ENCODE measurements at places on chromosomes 7 and 10.

GRCh38 chr7:84629640-84630318 is 435.2 kb upstream of the SEMA3A start:
- no peak for DNase-seq

DNA sequence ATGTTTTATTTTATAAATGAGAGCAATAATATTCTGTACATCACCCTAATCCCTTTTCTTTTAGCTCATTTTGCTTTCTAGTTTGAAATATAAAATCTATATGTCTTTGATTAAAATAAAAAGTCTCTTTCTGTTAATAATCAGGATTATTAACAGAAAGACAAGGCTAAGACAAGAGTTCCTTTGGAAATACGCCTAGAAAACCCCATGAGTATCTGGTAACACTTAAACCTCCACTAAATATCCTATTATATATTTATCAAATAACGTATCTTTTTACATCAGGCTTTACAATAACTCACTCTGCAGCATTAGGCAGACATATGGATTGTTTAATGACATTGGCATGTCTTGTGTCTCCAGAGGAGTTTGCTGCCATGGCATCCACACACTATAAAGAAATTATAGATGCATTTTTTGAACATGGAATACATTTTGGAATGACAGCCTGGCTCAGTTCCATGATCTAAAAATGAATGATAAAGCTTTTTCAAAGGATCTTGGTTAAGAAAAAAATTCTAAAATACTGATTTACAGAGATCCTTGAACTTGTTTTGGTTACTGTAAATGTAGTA is 98.7 kb downstream of the TMEM26 start:
- no peak for DNase-seq

GRCh38 chr7:30596721-30597120 is 2.0 kb downstream of the GARS1 start:
- no peak for DNase-seq

DNA sequence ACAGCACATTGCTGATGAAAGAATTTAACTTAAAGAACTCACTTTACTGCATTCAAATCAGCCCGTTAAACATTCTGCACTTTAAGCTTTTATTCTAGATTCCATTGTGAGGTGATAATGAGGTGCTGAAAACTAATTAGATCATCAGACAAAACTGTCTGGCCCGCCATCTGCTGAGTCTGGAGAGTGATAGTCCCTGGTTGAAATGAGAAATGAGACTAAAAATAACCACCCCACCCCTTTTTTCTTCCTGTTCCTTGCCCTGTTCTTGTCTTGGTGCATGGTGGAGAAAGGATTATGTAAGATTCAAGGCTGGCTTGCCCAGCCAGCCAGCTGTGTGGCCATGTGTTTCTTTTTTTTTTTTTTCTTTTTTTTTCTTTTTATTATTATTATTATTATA is 277.0 kb upstream of the COBL start:
- DNase-seq, result no peak

DNA sequence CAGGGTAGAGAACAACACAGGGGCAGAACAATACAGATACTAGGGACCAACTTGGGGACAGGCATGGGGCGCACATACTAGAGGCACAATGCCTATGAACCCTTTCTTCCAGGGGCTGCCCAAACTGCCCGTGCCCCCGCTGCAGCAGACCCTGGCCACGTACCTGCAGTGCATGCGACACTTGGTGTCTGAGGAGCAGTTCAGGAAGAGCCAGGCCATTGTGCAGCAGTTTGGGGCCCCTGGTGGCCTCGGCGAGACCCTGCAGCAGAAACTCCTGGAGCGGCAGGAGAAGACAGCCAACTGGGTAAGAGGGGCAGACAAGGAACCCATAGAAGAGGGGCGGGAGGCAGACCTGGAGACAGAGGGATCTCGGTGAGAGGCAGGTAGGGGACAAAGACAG is 5.8 kb downstream of the CHAT start:
- no peak for DNase-seq

GRCh38 chr7:20747001-20747400 is 39.7 kb downstream of the SP8 start:
- DNase-seq, result no peak

- DNase-seq, result peak; percentile 47
Measured at GRCh38 chr7:18495412-18496340, at the start of gene HDAC9. Gene HDAC9, plus strand, starts transcription at chr7:18495749. Its CDS starts 554 bp downstream, at chr7:18496303.

GRCh38 chr10:14548474-14548873 is 217.8 kb upstream of the FRMD4A start:
- DNase-seq, result no peak

GRCh38 chr7:29410996-29411395 is 152.6 kb upstream of the PRR15 start:
- no peak for DNase-seq

DNA sequence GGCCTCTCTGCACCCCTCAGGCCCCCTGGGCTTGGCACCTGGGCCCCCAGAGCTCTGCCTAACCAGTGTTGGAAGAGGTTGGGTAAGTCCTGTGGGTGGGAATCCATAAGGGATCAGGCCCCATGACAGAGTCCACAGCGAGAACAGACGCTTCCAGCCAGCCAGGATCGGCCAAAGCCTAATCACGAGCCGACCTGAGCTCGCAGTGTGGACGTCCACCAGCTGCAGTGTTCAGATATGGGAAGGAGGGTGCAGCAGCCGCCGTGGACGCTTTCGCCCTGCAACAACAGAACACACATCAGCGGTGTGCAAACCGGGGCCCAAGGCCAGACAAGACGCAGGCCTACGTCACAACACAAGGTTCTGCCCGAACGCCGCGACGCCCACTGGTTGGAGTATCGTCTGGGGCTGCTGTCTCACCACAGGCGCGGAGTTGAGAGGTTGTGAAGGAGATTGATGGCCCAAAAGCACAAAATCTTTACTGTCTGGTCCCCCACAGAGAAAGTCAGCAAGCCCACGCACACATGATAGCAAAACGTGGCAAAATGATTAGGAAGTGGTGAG is 102.1 kb downstream of the FOXL3 start:
- no peak for DNase-seq

DNA sequence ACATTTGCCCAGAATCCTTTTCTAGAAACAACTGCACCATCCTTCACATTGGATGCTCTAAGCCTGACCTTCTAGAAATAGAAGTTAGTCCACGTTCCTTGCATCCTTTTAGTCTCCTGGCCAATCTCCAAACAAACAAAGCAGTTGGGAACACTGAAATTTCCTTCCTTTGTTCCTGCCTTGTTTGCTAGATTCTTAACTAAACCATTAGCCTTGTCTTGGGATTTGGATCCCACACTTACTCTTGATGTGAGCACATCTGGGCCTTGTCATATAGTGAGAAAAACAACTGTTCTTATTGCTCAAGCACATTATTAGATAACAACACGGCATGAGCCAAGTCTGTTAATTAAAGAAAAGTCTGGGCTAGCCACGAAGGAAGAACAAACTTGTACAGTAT is 319.3 kb upstream of the GHITM start:
- DNase-seq, result no peak

DNA sequence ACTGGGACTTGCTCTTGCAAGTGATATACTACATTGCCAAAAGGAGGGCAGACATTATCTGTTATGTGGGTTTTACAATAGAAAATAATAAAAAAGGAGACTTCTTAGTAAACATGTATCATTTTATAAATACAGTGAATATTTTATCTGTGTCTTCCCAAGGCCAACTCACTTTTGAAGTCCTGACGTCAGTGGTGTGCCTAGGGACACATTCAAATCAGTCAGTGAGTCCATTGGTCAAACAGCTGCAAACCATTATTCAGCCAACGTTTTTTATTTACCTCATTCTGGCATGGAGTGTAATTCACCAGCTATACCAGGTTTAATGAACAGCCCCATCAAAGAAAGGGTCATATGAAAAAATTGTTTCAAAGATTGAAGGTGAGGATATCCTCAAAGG is 263.7 kb downstream of the IPMK start:
- DNase-seq, result no peak

DNA sequence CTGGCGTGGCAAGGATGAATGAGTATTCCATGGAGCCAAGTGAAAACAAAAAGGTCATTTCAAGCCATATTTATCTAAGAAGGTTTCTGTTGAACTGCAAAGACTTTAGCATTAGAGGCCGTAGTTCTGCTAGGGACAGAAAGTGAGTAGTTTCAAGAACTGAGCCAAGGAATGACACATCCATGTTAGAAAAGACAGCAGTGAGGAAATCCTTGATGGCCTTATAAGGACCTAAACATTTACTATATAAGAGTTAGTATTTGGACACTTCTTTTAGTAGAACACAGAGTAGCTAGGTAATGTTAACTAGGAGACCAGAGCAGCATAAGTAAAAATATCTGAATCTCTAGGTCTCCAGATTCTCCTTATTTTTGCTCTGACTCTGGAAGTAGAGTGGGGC is 329.8 kb upstream of the SEMA3D start:
- no peak for DNase-seq

DNA sequence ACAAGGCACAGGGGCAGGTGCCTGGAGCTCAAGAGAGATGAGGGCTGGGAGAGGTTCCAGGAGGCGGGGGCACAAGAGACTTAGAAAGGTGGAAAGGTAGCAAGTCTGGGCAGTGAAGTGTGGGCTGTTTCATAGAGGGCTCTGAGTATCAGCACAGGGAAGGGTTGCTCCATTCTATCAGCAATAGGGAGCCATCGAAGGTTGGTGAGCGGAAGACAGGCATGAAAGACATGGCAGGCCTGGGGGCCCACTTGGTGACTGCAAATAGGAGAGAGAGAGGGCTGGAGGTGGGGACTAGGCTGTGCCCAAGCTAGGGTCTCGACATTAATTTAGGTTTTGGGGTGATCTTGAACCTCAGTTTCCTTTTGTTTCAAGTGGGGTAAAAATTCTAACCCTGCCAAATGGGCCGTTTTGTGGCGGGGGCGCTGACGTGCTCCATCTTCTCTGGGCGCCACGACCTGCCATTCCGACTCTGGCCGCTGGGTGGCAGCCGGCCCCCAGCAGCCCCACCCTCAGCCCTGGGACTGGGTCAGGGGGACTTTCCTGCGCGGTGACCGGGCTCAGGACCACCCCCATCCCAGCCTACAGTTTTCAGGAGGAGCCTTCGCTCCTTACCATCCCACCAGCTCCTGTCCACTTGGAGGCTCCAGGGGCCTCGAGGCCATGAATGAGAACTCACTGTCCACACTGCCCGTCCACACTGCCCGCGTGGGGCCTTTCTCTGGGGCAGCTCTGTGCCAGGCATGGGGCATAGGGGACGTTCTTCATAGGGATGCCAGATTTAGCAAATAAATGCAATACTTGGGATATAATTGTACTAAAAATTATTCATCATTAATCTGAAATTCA is 37.2 kb upstream of the PCBD1 start:
- peak; percentile 67 for DNase-seq

DNA sequence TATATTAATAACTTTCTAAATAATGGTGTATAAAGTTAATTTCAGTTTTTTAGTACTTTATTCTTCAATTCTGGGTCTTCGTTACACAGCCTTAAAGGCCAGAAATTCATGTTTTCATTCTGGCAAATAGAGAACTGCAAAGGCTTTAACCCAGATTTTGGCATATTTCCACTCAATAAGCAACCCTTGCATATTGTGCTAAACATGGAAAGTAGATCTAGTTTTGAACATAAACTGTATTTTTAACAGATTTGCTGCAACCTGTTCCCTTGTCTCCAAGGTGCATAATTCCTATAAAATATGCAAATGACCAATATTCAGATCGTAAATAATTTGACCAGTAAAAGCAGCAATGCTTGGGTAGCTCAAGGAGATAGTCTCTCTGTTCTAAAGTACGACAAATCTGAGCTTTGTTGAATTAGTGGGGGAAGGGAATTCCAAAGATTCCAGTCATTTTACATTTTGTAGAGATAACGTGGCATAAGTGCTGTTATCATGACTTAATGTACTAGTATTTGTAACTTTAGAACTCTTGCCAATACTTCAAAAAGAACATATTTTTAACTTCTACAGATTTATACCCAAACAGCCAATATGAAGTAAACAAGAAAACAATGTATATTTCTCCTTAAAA is 46.4 kb upstream of the RSBN1L start:
- no peak for DNase-seq

DNA sequence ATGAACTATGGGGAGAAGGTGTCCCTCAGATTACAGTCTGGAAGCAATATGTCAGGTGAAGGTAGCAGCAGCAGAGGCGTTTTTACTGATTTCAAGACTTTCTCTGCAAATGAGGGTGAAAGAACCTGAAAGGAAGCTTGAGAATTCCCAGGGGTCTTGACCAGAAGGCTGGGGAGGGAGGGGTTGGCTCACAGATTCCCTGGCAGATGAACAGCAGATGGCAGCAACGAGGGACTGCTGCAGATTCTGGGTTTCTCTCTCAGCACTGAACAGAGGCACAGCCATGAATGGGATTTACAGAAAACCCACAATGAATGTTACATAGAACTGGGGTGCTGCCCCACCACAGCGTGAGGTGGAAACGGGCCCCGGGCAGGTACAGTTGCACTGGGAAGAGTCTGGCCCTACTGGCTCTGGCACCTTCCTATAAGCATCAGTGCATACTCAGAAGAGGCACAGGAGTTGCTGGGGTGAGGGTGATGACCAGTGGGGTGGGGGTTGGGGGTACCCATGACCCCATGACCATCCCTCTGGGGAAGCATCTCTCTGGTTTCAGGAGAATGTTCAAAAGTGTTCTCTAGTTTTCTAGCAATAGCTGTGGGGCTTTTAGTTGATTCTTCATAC is 317.8 kb downstream of the SH2D4B start:
- DNase-seq, result peak; percentile 41

GRCh38 chr10:126499744-126500143 is 111.5 kb upstream of the ADAM12 start:
- DNase-seq, result no peak

DNA sequence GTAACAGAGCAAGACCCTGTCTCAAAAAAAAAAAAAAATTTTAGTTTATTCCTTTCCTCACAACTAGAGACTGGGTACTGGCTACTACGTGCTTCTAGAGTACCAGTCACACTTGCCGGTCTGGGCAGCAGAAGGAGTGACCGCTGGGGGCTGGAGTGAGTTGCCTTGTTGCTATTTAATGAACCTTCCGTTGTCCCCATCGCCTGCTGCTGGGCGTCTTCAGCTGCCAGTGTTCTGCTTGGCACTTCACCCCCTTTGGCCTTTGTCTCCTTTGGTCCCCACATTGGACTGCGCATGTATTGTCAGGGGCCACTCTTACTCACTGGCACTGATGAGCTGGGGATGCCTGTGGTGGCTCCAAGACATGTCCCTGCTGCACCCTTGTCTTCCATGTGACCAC is 110.6 kb downstream of the CLEC2L start:
- no peak for DNase-seq

DNA sequence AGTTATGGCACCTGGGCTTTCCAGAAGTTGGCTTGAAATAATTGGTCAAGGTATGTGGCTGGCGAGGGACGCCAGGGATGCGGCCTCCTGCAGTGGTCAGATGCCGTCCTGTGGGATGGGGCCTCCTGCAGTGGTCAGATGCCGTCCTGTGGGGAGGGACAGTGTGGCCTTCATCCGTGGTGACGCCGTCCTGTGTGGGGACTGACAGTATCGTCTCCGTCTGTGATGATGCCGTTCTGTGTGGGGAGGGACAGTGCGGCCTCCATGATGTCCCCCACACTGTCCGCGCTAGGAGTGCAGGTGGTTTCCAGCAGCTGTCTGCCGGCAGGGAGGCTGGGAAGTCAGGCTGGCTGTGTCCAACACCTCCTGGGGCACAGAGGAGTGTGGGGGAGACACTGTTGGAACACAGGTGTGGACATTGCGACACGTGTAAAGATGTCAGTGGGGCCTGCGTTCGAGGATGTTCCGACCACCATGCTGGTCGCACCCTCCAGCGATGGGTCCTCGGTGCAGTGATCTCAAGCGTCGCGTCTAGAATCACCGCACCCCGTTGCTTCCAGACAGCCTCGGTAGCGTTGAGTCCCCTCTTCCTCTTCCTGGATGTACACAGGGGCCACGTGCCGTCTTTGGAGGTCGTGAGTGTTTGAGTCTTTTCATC is 52.6 kb downstream of the INPP5A start:
- no peak for DNase-seq
